NCI-H1417 (cell line): ENCODE measurements at places on chromosomes 12 and 14.

GRCh38 chr12:96303653-96304052, 96.6 kb downstream of the CDK17 start:
- DNase-seq, result no peak

- peak; percentile 70 for DNase-seq
These were observed 13.7 kb downstream of the SPX start for GRCh38 chr12:21539797-21540196.

GRCh38 chr12:569803-570434, 93.3 kb downstream of the NINJ2 start:
- peak; percentile 83 for DNase-seq

DNA sequence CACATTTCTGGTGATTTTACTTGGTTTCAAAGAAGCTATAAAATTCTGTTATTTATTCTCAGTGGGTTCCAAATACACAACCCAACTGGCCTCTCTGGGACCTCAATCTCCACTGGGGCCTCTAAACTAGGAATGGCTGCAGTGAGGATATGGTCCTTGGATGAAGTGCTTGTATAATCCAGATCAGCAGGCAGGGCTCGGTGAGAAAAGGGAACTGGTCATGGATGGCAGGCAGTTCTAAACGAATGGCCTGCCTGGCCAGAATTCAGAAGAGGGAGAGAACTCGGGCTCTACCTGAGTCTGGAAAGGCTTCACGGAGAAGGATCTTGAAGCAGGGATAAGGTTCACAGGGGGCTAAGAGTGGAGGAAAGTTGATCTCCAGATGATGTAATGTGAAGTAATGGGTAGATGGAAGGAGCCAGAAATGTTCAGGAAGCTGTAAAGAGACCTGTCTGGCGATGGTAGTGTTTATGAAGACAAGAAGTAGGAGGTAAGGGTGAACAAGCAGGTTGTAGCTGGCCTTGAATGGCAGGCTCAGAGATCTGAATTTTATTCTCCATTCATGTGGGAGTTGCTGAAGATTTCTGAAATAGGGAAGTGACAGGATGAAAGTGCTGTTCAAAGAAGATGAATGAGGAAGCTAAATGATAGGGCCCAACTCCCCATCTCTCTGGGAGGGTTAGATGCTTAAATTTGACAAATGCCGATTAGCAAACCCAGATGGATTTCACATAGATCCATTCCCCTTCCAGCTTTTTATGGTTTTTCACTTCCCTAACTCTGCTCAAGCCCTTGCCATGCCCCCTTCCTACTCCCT, 31.5 kb upstream of the ANO6 start:
- DNase-seq, result no peak
